Cerebellum (tissue), 4 donors: ENCODE measurements at places on chromosomes 2 and 18. TPM values are rescaled to one million over a fixed set of nuclear protein-coding genes. Genes with fewer than 3 reads are reported as not detected.

The CFAP65 gene
- total RNA-seq: 1.00 TPM

The UPP2 gene
- 0.27 TPM for total RNA-seq

The FAM161A gene
- 16.4 TPM for total RNA-seq

The GAL3ST2 gene
- 0.45 TPM for total RNA-seq

The IL1F10 gene
- not detected for total RNA-seq

The UGT1A8 gene
- not detected for total RNA-seq

The RAB6D gene
- 0.36 TPM for total RNA-seq
